ENCODE measurements at places on chromosomes 4 and X.

GRCh38 chr4:14043203-14043602 lies 415.7 kb upstream of the BOD1L1 start:
- no peak for DNase-seq

DNA sequence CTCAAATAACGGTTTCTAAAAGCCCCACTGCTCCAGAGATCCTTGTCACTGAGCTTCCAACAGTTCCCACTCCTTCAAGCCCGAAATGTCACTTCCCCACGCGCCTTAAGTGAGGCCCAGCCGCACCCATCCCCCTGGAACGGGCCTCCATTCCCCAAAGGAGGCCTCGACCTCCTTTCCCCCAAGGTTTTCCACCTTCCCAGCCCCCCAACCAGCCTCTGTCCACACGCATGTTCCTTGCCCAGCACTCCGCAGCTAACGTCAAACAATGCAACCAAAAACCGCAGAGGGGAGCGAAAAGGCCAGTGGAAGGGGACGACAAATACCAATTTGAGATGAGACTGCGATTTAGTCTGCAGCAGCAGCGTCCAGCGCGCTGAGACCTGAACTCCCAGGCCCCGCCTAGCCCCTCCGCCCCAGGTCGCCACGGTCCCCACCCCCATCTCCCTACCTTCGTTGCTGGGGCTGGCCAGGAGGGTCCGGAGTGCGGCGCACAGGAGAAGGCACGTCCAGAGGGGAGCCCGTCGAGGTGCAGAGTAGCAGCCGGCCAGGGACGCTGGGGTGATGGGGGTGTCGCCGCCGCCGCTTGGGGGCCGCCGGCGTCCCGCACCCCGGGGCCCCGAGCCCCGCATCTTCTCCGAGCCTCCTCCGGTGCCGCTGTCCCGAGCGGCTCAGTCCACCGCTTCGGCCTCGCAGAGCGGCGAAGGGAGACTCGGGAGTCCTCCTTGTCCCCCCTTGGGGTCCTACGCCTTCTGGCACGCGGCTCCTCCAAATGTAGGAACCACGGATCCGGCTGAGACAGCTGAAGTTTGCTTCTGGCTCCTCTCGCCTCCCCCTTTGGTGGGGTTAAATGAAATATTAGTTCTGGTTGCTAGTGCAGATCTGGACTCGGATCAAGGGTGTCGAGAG lies 924 bp downstream of the EPHA5 start:
- DNase-seq, result no peak

DNA sequence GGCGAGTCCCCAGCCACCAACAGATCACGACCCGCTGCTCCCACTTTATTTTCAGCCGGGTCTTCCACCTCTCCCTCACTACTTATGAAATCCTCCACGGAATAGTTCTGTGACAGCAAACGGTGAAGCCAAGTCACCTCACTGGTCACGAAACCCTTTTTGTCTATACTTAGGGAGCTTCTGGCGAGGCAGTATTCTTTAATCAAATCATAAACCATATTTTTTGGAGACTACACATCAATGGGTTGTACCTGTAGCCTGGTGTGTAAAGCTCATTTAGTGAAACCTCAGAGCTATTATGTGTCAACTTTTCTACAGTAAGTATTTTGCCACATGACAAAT lies 809 bp upstream of the H2AZ1 start:
- DNase-seq, result no peak

DNA sequence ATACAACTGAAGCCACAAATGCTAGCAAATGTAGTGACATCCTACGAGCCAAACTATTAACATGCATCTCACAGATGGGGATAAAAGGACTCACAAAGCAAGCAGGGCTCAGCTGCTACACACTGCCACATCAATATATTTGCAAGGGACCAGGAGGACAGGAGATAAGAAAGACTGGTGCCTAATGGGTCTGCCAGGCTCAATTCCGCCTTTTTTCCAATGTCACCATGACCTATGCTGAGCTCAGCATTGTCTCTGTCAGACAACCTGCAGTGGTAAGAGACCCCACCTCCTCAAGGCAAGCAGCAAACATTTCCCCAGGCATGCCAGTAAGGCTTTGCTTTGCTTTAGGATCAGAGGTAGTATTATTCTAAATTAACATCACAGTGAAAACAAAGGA lies 435 bp downstream of the DCX start:
- no peak for DNase-seq

GRCh38 chr4:139934708-139935195 lies 219.2 kb downstream of the MAML3 start:
- DNase-seq, result no peak

- no peak for DNase-seq
These were observed 14.9 kb upstream of the MORC4 start for GRCh38 chrX:107014936-107015335.

DNA sequence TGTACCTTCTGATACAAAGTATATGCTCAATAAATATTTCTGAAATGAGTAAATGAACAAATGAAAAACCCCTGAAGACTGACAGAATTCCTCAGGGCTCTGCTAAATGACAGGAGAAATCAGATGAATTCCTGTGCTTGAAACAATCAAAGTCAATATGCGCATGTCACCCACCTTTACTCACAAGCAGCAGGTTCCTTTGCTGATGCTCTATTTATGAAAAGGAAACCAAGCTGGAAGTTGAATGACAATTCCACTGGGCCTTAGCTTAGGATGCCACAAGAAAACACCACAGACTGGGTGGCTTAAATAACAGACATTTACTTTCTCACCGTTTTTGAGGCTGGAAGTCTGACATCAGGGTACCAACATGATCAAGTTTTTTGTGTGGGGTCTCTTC lies 477.5 kb upstream of the TEX13C start:
- DNase-seq, result no peak

DNA sequence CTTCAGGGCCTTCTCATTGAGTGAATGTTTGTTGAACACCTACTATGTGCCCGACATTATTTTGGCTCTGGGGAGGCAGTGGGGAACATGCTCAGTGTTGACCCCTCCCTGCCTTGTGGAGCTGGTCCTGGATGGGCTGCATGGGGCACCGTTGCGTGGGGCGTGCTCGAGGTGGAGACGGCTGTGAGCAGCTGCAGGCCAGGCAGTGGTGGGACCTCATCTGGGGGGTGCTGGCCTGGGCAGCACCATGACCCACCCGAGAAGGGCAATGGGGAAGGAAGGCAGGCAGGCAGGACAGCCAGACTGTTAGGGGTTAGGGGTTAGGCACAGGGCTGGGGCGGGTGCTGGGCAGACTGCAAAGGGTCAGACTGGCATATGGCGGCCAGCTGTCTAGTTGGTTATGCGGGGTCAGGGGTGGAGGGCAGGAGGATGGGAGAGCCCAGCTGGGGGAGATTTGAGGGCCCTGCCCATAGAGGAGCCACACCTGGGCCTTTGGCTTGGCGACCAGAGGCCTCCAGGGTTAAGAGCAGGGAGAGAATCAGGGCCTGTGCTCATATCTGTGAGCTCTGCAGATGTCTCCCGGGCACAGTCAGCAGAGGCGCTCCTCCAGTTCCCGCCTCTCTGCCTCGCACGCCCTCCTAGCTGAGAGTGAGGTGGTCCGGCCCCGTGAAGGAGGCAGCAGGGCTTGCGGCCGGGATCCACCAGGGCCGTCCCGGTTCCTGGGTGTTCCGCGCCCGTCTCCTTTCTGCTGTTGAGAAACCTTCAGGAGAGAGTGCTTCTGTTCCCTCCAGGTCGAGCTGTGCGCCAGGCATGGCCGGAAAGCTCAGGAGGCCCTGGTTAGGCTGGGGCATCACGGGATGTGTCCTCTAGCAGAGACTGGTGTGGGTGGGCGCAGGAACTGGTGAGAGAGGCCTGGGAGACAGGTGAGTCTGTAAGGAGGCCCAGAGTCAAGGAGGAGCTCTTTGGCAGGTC lies 73.3 kb downstream of the RGS12 start:
- DNase-seq, result no peak

DNA sequence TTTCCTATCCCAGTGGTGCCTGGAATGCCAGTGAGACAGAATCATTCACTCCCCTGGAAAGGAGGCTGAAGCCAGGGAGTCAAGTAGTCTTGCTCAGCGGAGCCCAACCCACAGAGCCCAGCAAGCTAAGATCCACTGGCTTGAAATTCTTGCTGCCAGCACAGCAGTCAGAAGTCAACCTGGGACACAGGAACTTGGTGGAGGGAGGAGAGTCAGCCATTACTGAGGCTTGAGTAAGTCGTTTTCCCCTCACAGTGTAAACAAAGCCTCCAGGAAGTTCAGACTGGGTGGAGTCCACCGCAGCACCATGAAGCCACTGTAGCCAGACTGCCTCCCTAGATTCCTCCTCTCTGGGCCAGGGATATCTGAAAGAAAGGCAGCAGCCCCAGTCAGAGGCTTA lies 283.2 kb upstream of the CPEB2 start:
- no peak for DNase-seq

DNA sequence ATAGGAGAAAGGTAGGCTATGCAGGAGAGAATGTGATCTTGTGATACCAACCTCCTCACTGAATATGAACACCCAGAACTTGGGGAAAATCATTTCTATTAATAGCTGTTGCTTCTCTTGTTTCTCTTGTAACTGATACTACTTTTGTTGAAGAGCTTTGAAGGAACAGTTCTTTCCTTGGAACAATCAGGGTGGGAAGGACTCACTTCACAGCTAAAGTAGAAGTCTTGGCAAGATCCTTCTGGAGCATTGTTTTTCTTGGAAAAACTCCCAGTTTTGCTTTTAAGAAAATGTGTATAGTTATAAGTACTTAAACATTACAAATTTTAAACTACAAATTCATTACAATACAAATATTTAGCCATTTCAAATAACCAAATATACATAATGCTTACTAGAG lies 19.1 kb upstream of the XK start:
- no peak for DNase-seq

DNA sequence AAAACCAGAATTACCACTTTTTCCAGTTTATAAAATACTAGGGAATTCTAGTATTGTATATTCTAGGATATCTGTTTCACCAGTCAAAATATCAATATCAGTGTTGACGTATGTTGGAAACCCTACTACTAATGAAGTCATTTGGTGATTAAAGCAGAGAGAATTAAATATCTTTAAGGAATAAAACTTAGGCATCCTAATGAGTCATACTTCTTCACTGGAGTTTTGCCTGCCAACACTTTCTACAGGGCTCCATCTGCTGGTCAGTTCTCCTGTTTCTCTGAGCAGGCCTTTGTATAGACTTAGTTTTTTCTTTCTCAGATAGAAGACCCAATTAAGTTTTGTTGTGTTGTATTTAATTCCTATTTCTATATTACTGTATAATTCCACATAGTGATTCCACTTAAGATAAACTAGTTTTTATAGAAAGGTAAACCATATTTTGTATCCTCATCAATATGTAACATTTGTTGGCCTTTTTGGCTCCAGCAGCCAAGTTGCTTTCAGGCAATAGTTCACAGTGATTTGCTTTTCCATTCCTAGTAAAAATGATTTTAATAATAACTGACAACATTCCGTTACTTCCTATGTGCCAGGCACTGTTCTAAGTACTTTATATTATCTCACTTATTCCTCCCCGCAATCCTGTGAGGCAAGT lies 3.5 kb downstream of the AP1AR start:
- DNase-seq, result peak; percentile 37
